Stimulated activated CD4-positive, alpha-beta T cell treated with anti-CD3 and anti-CD28 coated beads, TNF-alpha, amount 100 ng/mL, for 48 hours (primary cell): ENCODE measurements at places on chromosomes 16 and 17.

- DNase-seq = no peak
Measured at GRCh38 chr17:40371261-40371929, 6.9 kb upstream of the GJD3 start.

DNA sequence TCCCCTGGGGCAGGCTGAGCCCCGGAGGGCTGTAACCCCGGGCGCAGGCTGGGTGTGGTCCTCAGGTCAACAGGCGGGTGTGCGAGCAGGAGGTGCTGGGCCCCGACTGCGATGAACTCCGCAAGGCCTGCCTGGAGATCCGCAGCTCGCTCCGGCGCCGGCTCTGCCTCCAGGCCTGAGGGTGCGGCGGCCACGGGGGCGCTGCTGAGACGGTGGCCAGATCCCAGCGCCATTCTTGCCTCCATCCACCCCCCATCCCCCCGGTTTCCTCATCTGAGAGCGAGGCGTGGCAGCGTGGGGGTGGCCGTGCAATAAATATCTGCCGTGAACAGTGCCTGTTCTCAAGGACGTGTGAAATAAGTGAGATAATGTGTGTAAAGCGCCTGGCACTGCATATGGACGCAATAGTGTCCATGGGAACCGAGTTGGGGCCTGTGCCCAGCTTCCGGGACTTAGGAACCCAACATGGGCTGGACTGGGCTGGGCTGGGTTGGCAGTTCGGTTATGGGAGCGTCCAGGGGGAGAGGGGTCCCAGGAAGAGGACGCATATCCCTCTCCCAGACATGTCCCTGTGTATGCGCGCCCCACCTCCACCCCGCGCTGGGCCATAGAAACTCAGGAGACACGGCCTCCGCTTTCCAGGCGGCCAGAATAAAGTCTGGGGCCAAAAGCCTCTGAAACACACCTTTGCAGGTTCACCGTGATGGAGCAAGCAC, 15.0 kb downstream of the ZNF213 start:
- no peak for DNase-seq

GRCh38 chr17:40091691-40092397, 8.5 kb downstream of the NR1D1 start:
- no peak for DNase-seq

GRCh38 chr16:85515319-85515745, 97.8 kb upstream of the GSE1 start:
- no peak for DNase-seq

GRCh38 chr17:37025238-37025637, 76.5 kb downstream of the AATF start:
- DNase-seq = no peak
